ENCODE measurements at places on chromosomes 7 and 10.

DNA sequence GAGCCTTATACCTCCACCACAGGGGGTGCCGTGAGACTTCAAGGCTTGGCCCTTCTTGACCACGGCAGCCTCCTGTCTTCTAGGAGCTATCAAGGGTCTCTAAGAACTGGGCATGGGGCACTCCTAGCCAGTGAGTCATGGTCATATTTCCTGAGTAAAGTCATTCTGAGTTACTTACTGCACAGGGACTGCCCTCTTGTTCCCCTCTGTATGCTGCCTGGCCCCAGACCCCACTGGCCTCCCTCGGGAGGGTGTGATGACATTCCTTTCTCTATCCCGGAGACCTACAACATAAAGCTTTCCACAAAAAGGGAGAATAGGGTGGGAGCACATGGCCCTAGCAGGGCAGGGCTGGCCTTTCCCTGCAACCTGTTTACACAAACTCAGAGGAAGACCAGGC, 21.4 kb downstream of the DPCD start:
- DNase-seq: no peak

DNA sequence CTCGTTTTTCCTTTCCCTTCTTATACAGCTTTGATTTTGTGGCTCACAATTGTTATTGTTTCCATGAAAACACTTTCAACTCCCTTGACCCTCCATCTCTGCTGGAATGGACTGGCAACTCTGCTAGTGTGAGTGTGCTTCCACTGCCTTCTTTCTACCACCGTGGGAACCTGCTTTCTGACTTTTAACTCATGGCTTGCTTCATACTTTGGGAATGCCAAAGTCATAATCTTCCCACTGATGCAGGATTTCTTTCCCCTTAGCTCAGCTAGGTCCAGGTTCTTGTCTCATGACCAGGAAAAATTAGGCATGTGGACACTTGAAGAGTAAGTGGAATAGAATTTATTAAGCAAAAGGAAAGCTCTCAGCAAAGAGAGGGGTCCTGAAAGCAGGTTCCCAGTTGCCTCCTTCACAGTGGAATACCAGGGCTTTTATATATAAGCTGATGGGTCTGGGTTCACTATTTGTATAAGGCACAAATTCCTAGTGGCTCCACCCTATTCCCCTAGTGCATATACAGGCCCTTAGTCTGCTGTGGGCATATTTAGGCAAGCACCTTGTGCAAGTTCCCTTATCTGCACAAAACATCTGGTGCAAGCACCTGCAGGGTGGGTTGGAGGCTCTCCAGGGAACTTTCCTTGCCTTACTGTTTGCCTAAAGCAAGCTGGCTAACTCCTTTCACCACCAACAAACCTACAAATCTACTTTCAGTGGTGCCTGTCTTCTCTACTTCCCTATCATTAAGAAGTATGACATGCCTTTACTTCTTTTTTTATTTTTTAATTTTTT, 119.5 kb downstream of the CFAP58 start:
- no peak for DNase-seq

- no peak for DNase-seq
Observed at GRCh38 chr7:90111-91063, 102.0 kb upstream of the FAM20C start.

GRCh38 chr10:26095781-26096180, 120.8 kb upstream of the GAD2 start:
- DNase-seq: no peak

DNA sequence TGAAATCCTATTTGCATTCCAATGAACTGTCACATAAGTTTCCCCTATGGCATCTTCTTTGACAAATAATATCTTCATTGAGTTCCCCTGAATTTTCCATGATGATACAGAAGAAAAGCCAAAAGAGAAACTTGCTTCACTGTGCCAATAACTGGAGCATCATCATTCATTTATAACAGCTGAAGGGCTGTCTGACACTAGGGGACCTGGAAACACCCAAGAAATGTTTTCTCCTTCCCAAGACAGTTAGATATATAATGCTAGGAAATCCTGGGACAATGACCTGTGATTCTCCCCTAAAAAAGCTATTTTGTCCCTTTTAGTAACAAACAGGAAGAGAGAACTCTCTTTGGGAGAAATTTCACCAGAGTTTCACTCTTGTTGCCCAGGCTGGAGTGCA, 133.6 kb downstream of the SEMA3C start:
- no peak for DNase-seq

- peak; percentile 1 for DNase-seq
Observed at GRCh38 chr7:5827755-5828154, 46.3 kb upstream of the RNF216 start.

DNA sequence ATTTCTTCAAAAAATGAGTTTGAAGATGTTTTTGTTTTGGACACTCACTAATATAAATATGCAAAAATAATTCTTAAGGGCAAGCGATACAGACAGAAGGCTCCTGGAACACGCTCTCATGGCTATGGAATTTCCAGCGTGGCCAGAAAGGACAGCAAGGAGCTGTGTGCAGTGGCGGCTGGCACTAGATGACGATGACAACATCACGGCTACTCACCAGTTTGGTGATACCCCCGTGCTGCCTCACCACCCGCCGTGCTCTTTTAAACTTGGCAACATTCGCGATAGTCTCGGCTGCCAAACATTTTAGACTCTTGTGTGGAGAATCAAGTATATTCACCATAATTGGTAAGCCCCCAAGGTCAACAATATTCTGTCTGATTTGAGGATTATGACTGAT, 54.9 kb downstream of the ODAD2 start:
- no peak for DNase-seq

- DNase-seq: no peak
Observed at GRCh38 chr7:139821349-139822105, 7.5 kb upstream of the TBXAS1 start.

- DNase-seq: no peak
Observed at GRCh38 chr10:84158061-84158460, 15.5 kb upstream of the GPR15LG start.

DNA sequence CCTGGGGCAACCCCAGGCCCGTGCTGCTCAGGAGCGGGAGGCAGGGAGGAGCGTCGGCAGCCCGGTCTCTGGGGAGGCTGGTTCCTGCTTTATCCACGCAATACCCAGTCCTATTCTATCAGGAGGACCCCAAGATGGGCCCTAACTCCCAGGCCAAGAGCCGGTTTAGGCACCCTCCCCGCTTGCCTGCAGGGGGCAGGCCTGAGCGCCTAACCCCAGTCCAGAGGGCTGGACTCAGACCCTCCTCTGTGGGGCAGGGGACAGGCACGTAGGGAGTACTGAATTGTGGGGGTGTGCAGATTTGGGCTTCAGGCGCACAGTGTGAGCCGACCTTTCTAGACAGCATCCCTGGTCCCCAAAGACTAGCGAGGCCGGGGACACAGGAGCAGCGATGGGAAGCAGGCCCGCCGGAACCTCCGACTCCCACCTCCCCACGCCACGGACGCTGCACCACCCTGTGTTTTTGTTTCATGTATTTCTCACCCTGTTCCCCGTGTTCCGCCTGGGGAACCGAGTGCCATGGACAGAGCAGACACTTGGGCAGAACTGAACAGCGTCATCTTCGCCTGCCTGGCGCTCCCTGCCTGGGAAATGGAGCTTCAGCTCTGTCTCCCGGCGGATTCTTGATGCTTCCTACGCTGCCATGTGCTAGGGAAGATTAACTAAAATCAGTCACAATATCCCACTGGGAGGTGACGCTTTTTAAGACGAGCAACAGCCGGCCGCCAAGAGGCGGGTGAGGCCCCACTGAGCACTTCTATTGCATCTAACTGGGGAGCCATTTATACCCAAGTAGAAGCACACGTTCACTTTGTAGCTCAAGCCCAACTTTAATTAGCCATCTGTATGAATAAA, 5.3 kb downstream of the NUDT1 start:
- DNase-seq: no peak

DNA sequence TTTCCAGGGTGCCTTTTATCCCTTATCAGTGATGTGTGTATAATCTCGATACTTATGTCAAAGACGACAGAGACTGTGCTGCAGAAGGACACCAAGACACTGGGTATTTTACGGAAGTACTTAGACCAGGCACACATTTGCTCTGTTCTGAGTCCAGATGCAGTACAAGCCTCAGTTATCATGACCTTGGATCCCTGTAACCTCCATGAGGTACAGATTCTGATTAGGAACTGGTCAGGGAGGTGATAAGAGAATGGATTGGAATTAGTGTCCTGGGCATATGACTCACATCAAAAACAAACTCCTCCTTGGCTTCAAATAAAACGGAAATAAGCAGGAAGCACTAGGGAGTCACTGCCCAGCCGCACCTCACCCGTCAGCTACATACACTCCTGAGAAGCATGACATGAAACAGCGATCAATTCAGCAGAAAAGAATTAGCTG, 146.5 kb downstream of the SFMBT2 start:
- no peak for DNase-seq

- DNase-seq: no peak
Observed at GRCh38 chr10:3776796-3777571, 8.0 kb downstream of the KLF6 start.

GRCh38 chr10:3085785-3086567, 18.6 kb downstream of the PFKP start:
- DNase-seq: no peak

DNA sequence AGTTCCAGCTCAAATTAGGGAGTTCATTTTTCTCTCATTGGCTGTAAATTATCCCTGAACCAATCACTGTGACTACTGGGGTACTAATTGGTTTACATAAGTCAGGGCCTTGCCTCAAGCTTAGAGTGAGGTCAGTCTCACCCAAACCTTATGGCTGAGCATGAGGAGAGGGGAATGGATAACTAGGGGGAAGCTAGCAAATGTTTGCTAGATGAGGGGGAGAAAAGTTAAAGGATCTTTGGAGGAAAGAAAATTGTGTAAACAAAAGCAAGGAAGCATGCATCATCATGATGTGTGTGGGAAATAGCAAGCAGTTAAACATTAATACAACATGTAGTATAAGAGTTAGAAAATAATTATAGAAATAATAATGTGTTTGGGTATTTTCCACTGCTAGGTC, 121.9 kb downstream of the BBS9 start:
- DNase-seq: no peak

GRCh38 chr7:77587272-77587671, 50.2 kb downstream of the PTPN12 start:
- DNase-seq: no peak

DNA sequence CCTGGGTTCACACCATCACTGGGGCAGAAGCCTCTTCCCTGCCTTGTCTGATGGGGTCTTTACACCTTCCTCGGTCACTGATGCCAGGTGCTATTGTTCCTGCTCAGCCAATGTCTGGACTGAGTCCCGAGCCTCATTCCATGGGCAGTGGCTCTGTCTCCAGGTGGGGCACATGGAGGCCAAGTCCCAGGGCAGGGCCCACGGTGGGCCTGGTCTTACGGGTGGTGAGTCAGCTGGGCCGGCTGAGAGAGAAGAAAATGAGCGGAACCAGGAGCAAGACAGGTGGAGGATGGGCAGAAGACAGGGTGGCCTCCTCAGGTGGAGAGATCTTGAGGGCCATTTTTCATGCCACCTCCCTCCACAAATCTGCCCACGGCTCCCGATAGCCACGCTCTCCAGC, 131.7 kb upstream of the FAM20C start:
- DNase-seq: no peak

GRCh38 chr7:18778594-18778993, 283.0 kb downstream of the HDAC9 start:
- DNase-seq: no peak

GRCh38 chr7:75559355-75559975, 67.3 kb downstream of the SPDYE5 start:
- no peak for DNase-seq

DNA sequence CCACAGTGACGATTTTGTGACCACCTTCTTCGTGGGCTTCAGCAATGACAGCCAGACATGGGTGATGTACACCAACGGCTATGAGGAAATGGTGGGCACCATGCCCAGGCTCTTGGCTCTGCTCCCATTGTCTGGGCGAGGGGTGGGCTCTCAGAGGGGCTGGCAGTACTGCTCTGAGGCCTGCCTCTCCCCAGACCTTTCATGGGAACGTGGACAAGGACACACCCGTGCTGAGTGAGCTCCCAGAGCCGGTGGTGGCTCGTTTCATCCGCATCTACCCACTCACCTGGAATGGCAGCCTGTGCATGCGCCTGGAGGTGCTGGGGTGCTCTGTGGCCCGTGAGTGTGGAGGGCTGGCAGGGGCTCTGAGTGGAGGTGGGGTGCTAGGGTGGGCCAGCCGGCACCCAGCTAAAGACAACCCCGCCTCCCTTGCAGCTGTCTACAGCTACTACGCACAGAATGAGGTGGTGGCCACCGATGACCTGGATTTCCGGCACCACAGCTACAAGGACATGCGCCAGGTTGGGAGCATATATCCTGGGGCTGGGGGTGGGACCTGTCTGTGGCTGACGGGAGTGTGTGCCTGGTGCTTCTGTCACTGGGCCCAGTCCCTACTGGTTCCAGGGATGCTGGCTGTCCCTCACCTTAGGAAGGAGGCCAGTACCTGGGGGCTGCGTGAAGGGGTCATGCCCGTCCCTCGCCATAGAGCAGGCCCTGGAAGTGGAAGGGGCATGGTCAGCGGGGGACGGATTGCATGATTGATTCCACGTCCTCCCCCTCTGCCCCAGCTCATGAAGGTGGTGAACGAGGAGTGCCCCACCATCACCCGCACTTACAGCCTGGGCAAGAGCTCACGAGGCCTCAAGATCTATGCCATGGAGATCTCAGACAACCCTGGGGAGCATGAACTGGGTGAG, 6.8 kb downstream of the AEBP1 start:
- no peak for DNase-seq

DNA sequence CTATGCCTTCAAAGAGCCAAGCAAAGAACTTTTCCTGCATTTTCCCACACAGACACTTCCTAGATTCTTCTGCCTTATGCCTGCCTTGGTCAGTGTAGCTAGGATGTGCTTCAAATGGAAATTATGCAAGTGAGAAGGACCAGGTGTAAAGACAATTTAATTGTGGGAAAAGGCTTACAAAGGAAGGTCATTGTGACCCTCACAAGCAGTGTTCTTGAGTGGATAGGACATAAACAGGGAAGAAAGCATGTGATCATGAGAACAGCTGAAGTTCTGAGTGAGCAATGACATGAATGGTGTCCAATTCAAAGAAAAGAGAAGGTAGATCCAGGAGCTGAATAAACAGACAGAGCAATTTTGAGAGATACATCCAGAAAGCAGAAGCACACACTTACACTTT, 1.3 kb upstream of the PIP start:
- no peak for DNase-seq

- peak; percentile 57 for DNase-seq
Observed at GRCh38 chr7:2522780-2523433, 3.3 kb downstream of the LFNG start.

DNA sequence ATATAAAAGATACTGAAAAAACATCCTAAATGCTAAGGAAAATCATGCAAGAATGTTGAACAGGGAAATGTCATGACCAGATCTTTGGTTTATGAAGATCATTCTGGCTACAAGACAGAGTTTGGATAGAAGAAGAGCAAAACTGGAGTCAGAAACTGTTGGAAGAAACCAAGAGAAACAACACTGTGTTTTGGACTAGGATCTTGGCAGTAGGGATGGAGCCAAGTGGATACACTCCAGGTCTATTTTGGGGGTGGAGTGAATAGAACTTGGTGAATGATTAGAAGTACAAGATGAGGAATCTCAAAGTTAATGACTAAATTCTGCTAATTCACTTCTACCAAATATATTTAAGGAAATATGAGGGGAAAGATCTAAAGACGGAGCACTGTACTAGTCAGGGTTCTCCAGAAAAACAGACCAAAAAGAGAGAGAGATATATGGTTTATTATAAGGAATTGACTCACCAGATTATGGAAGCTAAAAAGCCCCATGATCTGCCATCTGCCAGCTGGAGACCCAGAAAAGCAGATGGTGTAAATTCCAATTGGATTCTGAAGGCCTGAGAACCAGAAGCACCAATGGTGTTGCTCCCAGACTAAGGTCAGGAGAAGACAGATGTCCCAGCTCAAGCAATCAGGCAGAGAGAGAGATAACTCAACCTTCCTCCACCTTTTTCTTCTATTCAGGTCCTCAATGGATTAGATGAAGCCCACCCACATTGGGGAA, 254.9 kb downstream of the TRIL start:
- no peak for DNase-seq

Data from NCI-H2081 (cell line).